ENCODE measurements at places on chromosomes 6 and 20.

DNA sequence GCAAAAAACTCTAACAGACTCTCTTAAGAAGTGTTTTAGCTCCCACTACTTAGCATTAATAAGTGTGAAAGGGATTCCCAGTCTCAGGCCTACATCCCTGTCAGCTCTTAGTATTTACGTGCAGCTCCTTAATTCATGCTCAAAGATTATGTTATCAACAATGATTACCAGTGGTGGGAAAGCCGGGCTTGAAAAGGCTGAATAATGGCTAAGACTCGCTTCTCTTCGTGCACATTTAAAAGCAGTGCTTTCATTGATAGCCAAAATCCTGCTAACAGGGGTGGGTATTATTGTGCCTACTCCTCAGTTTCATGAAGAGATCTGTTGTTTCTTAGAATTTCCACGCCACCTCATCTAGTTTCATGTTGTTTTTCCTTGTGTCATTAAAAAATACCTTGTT, 518.8 kb downstream of the GRIK2 start:
- no peak for DNase-seq

GRCh38 chr20:35339636-35340035, 47.4 kb upstream of the FAM83C start:
- DNase-seq, result no peak

GRCh38 chr20:62355516-62355877, 11.6 kb downstream of the LAMA5 start:
- DNase-seq, result no peak

DNA sequence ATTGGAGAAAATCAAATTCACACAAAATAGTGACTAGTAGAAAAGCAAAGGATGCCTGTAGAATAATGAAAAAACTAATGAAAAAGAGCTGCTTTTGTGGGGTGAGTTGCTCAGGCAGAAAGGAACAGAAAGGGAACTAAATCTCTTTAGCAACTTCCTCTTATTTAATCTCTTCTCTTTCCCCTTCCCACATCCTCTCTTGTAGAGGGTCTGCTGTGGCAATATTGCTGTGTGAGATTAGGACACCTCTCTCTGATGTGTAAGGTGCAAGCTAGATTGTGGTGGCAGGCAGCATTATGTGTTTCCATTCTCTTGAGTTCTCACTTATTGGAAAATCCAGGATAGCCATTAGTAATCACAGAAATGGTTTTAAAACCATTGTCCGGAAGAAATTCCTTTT, 49.7 kb downstream of the SYNE1 start:
- no peak for DNase-seq

DNA sequence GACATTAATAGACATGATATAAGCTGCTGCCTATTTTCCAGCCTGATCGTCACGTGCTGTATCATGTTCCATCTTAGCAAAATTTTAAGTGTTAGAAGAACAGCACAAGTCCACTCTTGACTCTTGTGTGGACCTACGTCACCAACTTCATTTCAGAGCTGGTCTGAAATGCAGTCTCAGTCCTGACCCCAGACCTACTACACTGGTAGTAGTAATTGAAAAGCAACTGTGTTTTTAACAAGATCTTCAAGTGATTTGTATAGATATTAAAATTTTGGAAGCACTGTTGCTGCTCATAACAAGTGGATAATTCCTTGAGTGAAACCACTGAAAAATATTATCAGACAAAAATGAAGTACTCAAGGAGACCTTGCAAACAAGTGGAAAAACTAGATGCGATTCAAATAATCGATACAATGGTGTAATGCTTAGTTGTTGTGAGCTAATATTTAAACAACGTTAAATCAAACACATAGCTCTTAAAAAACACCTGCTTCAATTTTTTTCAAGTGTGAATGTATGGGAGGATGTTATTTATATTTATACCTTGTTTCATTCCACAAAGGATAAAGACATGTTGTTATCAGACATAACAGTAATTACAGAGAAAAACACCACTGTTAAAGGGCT, 110.9 kb upstream of the JAG1 start:
- peak; percentile 36 for DNase-seq

DNA sequence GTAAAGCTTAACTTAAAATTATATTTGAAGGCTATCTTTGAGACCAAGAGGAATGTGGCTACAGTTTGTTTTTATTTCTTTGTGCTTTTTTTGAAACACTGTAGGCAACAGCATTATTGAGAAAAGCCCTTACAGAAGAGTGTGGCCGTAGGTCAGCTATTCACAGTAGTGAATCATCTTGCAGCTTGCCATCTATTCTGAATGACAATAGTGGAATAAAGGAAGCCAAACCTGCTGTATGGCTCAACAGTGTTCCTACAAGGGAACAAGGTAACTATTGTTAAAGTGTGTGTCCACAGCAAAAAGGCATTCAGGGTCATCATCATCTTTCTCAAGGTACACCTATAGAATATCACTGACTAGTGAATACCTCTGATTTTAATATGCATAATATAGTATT, 88.5 kb downstream of the KIZ start:
- DNase-seq, result no peak

DNA sequence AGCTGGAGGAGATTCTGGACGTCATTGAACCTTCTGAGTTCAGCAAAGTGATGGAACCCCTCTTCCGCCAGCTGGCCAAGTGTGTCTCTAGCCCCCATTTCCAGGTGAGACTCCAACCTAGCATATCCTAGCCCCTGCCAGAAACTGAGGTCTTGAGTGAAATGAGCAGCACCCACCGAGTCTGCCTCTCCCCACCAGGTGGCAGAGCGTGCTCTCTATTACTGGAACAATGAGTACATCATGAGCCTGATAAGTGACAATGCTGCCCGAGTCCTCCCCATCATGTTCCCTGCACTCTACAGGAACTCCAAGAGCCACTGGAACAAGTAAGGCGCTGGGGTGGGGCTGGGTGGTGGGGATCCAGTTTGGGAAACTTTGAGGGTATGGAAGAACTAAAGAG, 4.6 kb downstream of the MEA1 start:
- DNase-seq, result peak; percentile 2

- DNase-seq, result no peak
These were observed 694 bp downstream of the MRPS18B start for GRCh38 chr6:30618270-30618797.

DNA sequence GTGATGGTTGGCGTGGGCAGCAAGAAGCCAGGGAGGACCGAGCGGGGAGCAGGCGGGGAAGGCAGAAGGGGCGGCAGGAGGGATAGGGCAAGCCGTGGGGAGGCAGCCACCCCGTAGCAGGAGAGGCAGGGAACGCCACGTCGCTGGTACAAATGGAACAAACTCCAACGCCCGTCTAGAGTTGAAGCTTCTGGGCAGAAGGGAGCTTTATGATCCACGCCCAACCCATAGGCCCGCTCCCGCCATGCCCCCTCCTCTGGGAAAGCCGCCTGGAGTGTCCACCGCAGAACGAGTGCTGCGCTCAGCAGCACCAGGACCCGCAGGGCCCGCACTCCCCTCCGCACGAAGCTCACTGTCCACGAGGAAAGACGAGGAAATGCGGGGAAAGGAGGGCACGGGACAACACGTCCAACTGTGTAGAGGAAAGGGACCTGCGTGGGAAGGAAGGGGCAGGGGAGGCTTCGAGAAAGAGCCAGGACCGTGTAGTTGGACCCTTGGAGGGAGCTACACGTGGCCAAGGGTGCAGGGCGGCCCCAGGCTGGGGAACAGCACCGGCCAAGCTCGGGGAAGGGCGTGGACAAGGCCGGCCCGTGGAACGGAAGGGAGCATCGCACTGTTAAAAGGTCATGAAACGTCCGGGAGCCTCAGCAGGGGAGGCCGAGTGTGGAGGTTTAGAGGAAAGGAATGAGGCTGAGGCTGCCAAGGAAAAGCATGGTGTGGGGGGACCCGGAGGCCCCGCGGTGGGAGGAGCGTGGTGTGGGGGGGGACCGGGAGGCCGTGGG, 204.0 kb downstream of the DLL1 start:
- no peak for DNase-seq

GRCh38 chr20:50792708-50793574, 1.9 kb upstream of the BCAS4 start:
- DNase-seq, result no peak

DNA sequence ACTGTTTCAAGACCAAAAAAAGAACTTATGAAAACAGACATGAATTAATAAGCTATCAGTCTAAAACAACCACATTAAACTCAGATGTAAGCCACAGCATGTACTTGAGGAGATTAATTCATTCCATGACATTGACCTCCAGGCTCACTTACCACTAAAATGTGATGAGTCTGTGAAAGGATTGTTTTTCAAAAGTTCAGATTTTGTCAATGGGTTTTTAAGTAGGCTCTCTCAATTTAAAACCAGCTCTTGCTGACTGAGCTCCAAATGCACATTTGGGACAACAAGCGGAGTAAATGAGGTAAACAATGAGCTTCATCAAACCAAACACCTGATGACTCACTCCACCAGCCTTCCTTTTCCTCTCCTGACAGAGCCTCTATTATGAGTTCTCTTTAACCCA, 197.0 kb downstream of the SIM1 start:
- no peak for DNase-seq

GRCh38 chr6:113439866-113440265, 417.3 kb upstream of the MARCKS start:
- no peak for DNase-seq

DNA sequence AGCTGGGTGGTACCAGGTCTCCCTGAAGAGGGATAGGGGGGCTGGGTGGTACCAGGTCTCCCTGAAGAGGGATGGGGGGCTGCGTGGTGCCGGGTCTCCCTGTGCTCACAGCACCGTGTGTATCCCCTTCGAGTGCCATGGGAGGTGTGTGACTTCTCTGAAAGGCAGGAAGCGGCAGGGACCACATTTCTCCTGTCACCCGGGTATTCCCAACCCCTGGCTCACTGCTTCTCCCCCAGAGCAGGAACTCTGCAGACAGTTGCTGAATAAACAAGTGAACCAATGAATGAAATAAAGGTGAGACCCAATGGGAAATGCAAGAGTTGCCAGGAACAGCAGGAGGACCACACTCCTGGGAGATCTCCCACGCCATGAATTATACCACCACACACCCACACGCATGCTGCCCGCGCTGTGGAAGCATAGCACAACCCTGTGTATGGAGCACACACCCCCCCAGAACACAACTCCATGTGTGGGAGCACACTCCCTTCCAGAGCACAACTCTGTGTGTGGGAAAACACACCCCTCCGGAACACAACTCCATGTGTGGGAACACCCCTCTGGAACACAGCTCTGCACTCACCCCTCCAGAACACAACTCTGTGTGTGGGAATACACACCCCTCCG, 50.7 kb downstream of the RNASET2 start:
- no peak for DNase-seq
